Naive B cell (primary cell): ENCODE measurements at places on chromosomes 7 and 10.
A peak's percentile ranks its signal among the peaks of the same experiment; 100 is the strongest.

GRCh38 chr10:110833234-110833940, 38.3 kb upstream of the PDCD4 start:
- no peak for DNase-seq

- no peak for DNase-seq
Measured at GRCh38 chr7:125336326-125336725, 406.7 kb upstream of the POT1 start.

- no peak for DNase-seq
Measured at GRCh38 chr10:52452600-52453493, 138.8 kb downstream of the DKK1 start.

DNA sequence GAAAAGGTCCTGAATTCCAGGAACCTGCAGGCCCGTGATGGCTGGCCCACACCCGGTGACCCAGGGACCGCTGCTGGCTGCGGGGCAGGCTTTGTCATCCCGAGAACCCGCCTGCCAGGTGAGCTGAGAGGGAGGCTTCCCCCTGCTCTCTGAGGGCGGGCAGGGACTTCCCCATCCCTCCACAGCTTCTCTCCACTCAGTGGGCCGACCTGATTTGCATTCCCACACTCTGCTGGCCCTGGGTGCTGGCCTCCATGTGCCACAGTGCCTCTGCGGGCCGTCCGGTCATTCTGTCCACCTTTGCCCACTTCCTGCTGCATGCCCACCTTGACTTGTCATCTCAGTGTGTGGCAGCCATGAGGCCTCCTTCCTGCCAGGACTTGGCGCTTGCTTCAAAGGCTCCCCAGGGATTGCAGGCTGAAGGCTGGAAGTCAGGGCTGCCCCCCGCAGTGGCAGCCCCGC, 35.3 kb downstream of the PALD1 start:
- peak; percentile 29 for DNase-seq

DNA sequence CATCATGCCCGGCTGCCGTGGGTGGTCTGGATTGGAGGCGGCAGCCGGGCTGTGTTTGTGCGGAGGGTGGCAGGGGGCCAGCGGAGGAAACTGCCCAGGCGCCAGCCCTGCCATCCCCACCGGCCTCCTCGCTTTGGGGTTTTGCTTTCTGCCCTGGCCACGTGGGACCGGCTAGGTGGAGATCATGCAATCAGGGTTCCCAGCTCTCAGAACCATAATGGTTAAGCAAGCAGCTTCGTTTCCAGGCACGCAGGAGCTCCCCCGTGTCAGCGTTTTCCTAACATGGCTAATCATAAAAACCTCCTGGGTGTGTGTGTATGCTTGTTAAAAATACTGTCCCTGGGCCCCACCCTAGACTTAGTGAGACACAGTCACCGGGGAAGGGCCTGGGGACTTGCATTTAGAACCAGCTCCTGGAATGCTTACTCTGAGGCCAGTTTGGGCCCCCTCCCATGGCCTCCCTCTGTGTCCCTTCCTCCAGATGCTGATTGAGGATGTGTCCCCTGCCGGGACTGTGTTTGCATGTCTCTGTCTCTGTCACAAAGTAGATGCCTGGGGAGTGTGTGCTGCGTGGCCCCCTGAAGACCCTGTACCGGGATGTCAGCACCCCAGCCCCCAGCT, 119.3 kb downstream of the CUX1 start:
- DNase-seq, result no peak

GRCh38 chr7:25083201-25083600, 41.9 kb downstream of the CYCS start:
- DNase-seq, result no peak

DNA sequence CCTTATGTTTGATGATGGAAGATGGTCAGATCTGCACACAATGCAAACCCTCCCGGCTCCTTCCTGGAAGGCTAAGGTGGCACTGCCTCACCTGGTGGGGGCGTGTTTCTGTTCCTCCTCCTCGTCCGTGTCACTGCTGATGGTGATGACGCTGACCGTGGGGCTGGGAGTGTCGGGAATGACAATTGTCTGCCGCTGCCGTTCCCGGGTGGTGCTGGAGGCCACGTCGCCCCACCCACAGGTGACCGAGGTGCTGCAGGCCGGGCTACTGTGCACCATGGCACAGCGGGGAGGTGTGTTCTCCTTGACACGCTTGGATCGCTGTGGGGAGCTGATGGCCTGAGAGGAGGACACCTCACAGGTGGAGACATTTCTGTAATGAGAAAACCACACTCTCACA, 73.1 kb downstream of the CLEC2L start:
- DNase-seq, result no peak

DNA sequence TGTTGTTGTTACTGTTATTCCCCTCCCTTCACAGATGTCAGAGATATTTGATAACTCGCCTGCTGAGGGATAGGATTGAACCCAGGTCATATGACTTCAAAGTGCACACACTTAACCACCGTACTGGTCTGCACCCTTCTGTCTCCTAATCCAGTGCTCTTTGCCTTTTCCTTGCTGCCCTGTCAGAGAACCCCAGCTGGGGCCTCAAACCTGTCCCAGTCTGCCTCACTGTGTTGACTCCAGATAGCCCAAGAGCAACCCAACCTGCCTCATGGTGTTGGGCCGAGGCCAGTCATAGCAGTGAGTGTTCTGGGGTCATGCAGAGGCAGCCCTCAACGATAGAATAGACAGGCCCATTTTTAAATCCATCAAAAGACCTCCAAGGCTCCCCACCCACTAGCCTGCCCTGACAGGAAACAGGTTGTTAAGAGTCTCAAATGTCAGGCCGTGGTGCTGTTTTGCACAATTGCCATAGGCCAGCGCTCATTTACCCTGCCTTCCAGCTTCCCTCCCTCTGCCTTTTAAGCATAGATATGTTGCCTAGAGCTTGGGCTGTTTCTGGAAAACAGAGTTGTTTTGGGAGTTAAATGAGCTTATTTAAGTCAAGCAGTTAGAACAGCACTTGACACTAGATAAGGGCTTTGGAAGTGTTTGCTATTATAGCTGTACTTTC, 37.0 kb upstream of the PDCD4 start:
- DNase-seq, result no peak

- no peak for DNase-seq
Measured at GRCh38 chr10:78365694-78366093, 332.0 kb downstream of the RPS24 start.

GRCh38 chr7:158301207-158301606, 286.4 kb downstream of the PTPRN2 start:
- DNase-seq, result no peak

DNA sequence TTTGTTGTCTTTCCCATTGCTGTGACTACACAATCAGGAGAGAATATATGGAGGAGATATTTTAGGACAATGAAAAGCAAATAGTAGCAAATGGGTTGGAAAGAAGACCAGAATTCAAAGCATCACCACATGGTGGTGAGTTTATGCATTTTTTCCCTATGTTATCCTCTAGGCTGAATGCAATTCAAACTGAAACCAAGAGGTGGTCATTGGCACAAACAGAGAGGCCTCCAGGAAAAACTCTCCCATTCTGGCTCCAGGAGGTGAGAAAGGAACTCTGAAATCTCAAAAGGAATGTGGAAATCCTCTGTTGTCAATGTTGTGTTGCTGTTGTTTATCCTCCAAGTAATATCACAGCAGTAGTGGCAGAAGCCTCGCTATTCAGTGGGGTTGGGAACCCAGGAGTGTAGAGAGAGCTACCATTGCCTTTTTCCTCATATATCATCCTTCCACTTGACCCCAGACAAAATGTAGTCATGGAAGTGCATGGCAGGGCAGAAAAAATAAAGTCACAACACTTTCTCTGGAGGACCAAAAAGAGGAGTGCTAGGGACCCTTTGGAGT, 819.1 kb downstream of the GRID1 start:
- no peak for DNase-seq

DNA sequence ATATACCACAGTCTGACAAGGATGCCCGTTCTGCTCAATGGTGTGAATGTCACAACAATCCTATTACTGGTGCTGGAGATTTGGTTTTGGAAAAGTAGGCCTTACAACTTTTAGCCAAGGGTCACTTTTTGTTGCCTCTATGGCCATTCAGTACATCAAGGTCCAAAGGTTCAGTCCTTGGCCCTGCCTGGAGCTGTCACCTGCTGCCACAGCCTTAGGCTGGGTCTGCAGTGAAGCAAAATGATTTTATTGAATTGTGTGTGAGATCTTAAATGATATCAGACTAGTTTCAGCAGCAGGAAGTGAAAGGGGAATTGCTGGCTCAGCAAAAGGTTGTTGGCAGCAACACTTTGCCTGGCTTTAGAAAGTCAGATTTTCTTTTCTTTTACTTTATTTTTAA, 427.6 kb downstream of the THSD7A start:
- DNase-seq, result no peak

GRCh38 chr7:39606941-39607340, 16.4 kb upstream of the RALA start:
- DNase-seq, result no peak

DNA sequence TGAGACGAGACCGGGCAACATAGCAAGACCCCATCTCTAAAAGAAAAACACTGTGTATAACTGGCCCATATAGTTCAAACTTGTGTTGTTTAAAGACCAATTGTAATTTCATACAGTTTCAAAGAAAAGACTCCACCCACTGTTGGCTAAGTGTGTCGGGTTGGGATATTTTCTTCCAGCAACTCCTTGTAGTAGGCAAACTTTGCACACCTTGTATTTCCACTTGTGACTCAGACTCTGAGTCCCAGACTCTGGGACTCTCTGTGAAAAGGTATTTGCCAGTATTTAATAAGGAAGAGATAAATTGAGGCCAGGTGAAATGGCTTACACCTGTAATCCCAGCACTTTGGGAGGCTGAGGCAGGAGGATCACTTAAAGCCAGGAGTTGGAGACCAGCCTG, 29.3 kb upstream of the RHBDD2 start:
- no peak for DNase-seq

- DNase-seq, result no peak
Measured at GRCh38 chr10:62376071-62377025, 2.2 kb downstream of the ZNF365 start.

DNA sequence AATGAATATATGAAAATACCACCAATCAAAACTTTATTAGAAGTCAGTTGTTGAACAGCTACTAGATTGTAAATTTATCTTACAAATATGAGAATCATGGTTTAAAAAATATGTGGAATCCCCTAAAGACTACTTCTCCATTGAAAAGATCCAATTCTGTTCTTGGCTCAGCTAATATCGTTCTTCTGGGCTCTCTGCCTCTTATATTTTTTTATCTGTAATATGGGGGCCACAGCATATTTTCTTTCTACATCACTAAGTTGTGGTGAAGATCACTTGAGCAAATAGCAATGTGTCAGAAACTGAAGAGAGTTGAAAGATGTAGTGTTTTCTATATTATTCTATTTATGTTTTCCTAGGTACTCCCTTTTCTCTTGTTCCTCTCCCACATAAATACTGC, 198.1 kb downstream of the FZD1 start:
- no peak for DNase-seq

- DNase-seq, result no peak
Measured at GRCh38 chr7:116041615-116042014, 11.1 kb upstream of the TFEC start.

- no peak for DNase-seq
Measured at GRCh38 chr7:9890092-9890491, 1083.6 kb upstream of the PHF14 start.

GRCh38 chr10:65518379-65518778, 1407.5 kb upstream of the LRRTM3 start:
- no peak for DNase-seq

DNA sequence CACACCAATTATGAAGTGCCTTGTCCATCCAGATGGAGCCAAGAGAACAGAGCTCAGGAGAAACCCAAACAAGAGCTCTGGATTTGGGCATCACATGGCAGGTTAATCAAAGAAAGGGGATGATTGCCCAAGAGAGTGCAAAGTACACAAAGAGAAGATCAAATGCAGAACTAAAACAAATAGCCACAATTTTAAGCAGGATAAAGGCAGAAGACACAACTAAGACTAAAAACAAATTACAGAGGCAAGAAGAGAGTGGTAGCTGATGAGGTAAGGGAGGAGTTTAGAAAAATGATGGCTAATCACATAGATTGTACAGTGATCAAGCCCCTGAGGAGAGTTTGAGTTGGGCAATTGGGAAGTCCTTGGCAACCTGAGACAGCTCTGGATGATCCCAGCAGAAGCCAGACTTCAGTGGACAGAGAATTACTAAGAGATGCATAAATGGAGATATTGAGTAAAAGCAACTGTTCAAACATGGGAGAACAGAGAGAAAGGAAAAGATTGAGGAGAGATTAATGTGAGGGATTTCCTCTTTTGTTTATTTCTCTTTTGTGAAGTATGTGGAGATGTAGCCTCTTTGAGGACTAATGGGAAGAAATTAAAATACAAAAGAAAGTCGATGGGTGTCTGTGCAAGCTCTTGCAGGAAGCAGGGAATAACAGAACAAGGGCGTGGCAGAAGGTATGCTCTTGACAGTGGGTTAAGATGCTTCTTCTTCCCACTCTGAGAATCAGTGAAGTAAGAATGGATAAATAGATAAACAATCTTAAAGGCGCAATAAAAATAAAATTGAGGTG, 101.9 kb downstream of the LRRN3 start:
- no peak for DNase-seq

GRCh38 chr7:29884399-29885272, 78.3 kb downstream of the WIPF3 start:
- no peak for DNase-seq

DNA sequence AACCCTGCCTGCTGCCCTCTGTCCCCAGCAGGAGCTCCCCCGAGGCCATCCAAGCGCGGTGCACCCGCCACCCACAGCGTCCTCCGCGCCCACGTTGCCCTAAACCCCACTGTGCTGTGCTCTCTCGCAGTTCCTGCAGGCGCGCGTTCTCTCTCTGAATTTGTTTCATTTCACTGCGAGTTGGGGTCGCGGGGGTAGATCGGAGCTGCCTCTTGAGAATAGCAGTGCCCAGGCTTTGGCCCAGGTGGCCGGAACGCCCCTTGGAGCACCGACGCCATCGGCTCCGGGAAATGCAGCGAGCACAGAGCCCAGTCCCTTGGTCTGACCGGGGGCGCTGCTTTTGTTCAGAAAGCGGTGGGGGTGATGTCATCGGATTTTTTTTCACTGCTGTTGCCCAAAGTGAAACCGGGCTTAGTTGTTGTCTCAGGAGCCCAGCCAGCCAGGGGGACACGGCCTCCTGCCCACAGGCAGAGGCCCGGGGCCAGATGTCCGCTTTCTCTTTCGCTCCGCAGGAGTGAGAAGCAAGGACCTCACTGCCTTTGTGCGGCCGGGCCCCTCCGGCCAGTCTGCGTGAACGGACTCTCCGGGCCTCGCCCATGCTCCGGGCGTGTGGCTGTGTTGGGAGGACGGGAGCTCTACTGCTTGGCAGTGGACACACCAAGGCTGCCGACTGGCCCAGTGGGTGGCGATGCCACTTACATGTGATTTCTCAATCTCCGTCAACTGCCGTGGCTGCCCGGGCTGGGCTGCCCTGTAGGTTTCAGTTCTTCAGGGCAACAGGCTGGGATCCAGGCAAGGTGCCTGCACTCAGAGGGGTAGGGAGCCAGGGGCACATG, 43.1 kb downstream of the FOXK1 start:
- peak; percentile 62 for DNase-seq
